LHCN-M2 (cell line): ENCODE measurements at places on chromosomes 1 and 21. TPM values are rescaled to one million over a fixed set of nuclear protein-coding genes. Genes with fewer than 3 reads are reported as not detected.

- DNase-seq = no peak
These were observed 19.1 kb upstream of the AZIN2 start for GRCh38 chr1:33061834-33062233.

DNA sequence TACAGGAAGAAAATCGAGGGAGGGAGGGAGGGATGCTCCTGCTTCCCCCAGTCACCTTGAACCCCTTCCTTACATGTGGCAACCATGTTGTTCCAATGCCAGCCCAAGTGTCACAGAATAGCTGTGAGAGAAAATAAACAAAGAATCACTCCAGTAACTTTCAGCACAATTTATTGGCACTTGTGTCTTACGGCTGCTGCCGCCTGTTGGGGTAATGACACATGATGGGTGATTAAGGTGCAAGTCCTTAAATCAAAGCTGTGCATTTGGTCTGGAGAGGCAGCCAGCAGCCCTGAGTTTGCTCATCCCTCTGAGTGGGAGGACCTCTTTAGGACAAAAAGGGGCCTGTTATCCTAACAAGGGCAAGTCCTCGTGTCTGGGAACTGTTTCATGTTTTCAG, 377.7 kb downstream of the PCP4 start:
- DNase-seq = no peak

- no peak for DNase-seq
These were observed 653.9 kb upstream of the USP24 start for GRCh38 chr1:55869065-55869464.

Gene MR1
- 16.5 and 16.9 TPM in 2 replicates for total RNA-seq

Gene CD164L2
- total RNA-seq = not detected in 2 replicates

Gene CAPN8
- total RNA-seq = not detected in 2 replicates
